ENCODE measurements at places on chromosomes 1 and 21. TPM values are rescaled to one million over a fixed set of nuclear protein-coding genes. Genes with fewer than 3 reads are reported as not detected.

- H3K27me3 ChIP-seq = no peaks in the 10 kb centered on the region
- no peak overlapping the region for H3K4me3 ChIP-seq
- no peak for DNase-seq
- H3K4me1 ChIP-seq = peaks cover 31% of the 10 kb centered on the region
- peaks cover 22% of the 10 kb centered on the region for H3K36me3 ChIP-seq
Observed at GRCh38 chr1:167465743-167466142, 52.6 kb downstream of the CD247 start.

- H3K4me1 ChIP-seq = peaks cover 7% of the 10 kb centered on the region
- no peaks in the 10 kb centered on the region for H3K36me3 ChIP-seq
- H3K27me3 ChIP-seq = no peaks in the 10 kb centered on the region
- H3K27ac ChIP-seq = no peak overlapping the region
- DNase-seq = no peak
- H3K4me3 ChIP-seq = no peak overlapping the region
Observed at GRCh38 chr21:14877581-14878228, 187.1 kb downstream of the NRIP1 start.

DNA sequence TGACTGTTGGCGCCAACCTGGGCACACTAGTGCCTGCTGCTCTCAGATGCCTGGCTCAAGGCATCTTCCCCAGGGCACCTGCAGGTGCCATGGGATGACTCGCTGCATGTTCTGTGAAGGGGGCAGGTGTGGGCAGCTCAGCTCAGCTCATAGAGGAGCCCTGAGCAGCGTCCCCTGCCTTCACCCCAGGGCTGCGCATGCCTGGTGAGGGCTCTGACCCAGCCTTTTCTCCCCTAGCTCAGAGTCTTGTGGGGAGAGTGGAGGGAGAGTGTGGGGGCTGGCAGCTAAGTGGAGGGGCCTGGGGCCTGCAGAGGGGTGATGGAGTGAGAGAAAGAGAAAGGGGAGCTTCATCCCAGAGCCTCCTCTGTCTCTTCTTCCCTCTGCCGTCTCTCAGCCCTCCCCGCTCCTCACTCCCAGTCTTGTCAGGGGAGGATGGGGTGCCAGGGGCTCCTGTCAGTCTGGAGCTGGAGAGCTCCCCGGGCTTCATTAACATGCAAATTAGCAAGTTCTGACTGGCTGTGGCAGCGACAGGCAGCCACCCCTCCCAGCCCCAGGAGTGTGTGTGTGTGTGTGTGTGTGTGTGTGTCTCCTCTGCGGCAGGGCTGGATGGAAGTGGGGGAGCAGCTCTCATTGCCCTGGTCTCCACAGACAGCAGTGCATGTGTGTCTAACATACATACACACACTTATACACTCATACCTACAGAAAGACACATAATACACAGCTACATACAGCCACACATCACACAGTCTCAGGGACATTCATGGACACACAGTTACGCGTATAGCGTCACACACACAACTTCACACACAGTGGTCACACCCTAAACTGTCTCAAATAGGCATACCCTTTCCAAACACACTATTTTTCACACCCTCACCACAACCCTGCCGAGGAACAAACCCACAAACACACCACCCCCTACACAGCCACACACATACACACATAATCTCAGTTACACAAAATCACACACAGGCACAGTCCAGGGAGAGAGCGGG is 34.0 kb downstream of the FOXO6 start:
- DNase-seq = no peak
- no peak overlapping the region for H3K27ac ChIP-seq
- no peaks in the 10 kb centered on the region for H3K36me3 ChIP-seq

The ERICH3 gene
- total RNA-seq = 0.05 TPM

The HSF2BP gene
- total RNA-seq = 0.21 TPM

The SPATA45 gene
- not detected for total RNA-seq

The KIF21B gene
- total RNA-seq = 102 TPM

The PNRC2 gene
- 147 TPM for total RNA-seq
